ENCODE measurements at places on chromosomes 3 and 15.
A peak's percentile ranks its signal among the peaks of the same experiment; 100 is the strongest.

- no peak for DNase-seq
These were observed 20.5 kb downstream of the EXOG start for GRCh38 chr3:38516669-38517068.

DNA sequence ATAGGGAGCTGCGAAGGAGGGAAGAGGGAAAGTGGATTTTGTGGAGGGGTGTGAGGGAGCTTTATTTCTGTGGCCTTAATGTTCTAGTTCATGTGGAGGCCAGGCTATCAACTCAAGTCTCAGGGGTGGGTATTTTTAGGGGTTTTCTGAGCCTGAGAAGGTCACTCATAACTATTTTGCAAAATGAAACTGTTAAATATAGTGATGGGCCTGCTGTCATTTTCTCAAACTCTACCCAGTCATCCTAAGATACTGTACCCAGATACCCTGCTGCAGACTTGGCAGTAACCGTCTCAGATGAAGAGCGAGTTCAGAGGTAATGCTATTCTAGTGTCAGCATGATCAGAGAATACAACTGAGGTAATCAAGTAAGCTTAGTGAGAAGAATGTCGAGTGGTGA, 545.0 kb upstream of the TBL1XR1 start:
- DNase-seq: no peak

DNA sequence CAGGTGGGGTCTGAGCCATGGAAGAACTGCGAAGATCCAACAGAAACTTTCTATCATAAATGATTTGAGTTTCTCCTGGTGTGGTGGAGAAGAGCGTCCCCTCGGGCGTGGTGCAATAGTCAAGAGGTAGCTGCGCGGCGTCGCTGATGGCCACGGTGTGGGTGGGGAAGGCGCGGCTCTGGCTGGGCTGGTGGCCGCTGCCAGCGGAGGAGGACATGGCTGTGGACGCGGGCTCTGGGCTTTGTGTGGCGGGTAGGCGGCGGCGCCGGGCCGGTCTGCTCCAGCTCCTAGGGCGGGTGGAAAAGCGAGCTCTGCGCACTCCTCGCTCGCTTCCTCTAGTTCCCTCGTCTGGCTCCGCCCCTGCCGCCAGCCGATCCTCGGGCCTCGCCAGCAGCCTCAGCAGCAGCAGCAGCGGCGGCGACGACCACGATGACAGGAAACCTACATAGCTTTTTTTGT, 5.9 kb downstream of the STARD9 start:
- DNase-seq: peak; percentile 94

DNA sequence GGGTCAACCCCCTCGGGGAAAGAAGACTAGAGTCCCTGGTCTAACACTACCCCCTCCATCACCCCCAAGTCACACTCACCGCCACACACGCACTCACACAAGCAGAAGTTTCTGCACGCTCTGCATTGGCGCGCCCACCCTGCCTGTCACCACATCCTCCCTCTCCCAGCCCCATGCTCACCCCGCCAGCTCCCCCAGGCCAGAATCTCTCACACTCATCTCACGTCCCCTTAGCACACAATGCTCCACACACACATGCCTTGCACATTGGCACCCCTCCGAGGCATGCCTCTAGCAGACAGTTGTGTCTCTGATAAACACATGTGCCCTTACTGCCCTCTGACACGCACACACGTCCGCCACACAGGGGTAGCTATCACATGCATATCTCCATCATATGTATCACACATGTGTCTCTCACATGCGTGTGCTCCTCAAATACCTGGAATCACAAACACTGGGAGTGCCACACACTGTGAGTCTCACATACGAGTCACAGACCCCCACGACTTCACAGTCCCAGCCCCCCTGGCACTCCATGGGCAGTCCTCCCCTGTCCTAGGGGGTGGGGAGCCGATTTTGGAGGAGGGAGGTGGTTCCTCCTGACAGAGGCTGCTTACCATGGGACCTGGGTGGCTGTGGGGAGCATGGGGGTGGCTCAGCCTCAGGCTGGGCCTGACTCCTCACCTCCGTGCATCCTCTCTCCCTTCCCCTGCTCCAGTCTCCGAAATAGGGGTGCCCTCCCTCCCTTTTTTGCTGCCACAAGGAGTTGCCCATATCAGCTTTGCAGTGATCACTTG, 898 bp downstream of the FBLN2 start:
- peak; percentile 52 for DNase-seq

- DNase-seq: peak; percentile 41
These were observed 35.5 kb upstream of the CGNL1 start for GRCh38 chr15:57340682-57341259.

GRCh38 chr3:142993958-142994442, 7.4 kb upstream of the U2SURP start:
- peak; percentile 64 for DNase-seq

DNA sequence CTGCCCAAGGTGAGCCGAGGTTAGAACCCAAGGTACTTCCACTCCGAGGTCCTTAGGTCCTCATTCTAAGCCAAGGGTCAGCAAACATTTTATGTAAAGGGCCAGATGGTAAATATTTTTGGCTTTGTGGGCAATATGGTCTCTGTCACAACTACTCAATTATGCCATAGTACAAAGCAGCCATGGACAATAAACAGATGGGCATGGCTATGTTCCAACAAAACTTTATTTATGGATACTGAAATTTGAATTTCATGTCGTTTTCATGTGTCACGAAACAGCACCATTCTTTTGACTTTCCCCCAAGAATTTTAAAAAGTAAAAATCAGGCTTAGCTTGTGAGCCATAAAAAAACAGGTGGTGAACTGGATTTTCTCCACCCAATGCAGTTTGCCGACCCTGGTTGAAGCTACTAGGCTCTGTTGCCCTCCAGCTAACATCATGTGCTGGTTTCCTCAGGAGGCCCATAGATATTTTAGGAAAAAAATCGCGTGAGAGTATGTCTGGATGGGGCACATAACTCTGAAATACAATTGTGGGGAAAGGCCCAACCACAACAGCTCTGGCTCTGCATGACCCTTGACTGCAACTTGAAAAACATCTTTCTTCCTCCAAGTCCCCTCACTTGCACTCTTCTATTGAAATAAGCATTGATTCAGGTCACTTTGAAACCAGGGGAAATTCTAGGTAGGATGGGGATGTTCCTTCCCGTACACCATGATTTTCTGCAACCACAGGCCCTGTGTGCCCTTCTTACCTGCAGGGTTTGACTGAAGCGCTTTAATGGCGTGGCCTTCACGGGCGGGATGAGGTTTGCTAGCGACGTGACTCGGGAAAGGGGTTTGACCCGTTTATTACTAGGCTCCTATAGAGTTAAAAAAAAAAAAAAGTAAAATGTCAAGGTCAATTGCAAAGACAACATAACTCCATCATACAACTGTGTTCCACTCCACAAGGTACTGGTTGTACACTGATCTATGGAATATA, 28.5 kb downstream of the ARHGEF3 start:
- DNase-seq: no peak

DNA sequence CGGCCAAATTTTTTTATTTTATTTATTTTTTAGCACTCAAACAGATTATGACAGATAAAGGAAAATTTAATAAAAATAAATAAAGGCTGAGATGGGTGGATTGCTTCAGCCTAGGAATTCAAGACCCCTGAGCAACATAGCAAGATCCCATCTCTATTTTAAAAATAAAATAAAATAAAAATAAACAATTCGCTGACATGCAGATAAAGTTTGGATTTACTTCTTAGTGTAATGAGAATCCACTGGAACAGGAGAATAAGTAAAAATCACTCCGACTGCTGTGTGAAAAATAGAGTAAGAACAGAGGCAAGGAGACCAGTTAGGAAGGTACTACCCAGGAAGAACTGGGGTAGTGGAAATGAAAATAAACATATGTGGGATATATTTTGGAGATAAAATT, 5.6 kb downstream of the PIK3CB start:
- DNase-seq: no peak

- no peak for DNase-seq
These were observed 25.4 kb upstream of the LIMD1 start for GRCh38 chr3:45568848-45569762.

GRCh38 chr3:12235691-12236090, 53.2 kb upstream of the PPARG start:
- no peak for DNase-seq
